Mucosa of descending colon (tissue), 3 donors: ENCODE measurements at places on chromosomes 1 and 21. TPM values are rescaled to one million over a fixed set of nuclear protein-coding genes. Genes with fewer than 3 reads are reported as not detected.

DNA sequence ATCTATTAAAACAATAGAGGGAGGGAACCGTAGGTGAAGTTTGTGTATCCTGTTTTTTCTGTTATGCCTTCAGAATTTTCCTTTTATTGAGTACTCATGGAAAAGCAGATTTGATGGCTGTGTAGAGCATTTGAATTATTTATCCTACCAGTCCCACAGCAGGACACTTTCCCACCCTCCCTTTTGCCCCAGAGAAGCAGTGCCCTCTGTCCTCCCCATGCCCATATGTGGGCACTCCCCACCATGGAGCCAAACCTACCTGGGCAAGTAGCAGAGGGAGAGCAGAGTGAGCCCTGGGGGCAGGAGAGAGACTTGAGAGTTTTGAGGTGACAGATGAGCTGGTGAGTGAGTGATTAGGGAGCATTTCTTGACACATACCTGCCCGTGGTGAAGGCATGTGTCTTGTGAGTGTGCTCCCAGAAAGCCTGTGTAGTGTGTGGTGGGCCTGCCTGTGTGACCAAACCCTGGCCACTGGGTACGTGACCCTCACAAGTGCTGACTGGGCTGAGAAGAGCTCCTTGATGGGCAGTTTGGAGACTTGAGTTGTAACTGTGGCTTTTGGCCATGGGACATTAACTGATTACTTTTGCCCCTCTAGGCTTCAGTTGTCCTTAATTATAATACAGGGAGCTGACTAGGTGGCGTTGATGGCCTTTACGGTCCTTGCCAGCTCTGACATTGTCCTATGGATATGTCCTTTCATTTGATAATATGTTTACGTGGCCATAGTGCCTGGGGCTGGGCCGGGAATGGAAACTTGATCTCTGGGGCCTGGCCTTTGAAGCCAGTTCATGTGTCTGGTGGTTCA, 3.6 kb downstream of the PSEN2 start:
- no peak for DNase-seq

Gene RIPK4
- total RNA-seq: 14.8 TPM

Gene ARMH1
- total RNA-seq: 4.1 TPM

- DNase-seq: no peak
Observed at GRCh38 chr1:30303387-30303786, 420.0 kb downstream of the MATN1 start.
